ENCODE measurements at places on chromosomes 11 and 22. TPM values are rescaled to one million over a fixed set of nuclear protein-coding genes. Genes with fewer than 3 reads are reported as not detected.

DNA sequence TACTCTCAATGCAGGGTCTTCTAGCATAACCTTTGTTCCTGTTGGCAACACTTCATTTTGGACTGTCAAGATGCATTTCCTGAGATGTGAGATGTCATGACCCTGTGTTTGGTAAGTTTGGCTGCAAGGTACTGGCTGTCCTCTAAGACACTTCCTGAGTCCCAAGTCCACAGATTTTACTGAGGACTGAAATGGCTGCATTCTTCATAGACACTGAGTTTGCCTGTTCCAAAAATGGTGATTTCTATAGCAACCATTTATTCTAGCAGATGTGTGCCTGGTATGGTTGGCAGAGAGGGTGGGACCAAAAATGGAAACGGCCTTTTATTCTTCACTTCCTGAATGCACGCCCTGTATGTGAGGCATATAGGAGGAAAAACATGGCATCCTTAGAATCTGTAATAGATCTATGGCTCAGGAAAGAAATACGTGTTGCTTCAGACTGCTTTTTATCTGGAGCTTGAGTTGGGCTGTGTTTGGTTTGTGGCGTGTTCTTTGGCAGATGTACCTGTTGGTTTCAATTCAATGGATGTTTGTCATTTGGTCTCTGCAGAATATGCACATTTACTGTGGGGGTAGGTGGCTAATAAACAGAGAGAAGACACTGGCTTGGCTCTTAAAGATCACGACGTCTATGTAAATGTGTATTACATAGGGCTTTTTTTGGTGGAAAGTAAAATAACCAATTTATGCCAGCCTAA is 62.4 kb downstream of the ZBTB16 start:
- H3K36me3 ChIP-seq, result no peaks in the 10 kb centered on the region
- H3K27ac ChIP-seq, result no peak overlapping the region
- DNase-seq, result no peak

DNA sequence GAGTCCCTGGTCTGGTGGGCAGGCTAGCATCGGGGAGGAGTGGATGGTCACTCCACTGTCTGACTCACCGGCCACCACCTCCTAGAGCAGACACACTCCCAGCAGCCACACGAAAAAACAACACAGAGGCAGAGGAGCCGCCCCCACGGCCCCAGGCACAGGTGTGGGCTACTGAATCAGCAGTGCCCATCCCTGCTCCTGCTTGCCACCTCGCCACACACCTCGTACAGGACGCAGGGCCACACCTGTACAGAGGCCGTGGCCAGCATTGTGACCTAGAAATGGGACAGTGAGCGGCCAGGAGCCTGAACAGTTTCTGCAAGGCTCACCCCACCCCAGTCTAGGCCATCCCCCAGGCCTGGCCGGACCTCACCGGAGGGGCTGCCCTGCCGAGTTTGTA is 14.0 kb downstream of the TRIM29 start:
- DNase-seq, result no peak
- H3K27ac ChIP-seq, result peak overlapping the region; percentile 66
- H3K4me1 ChIP-seq, result no peaks in the 10 kb centered on the region
- no peaks in the 10 kb centered on the region for H3K27me3 ChIP-seq

PNPLA2 gene
- total RNA-seq, result 103 TPM

GRCh38 chr11:90803366-90803765 is 580.5 kb upstream of the CHORDC1 start:
- H3K27ac ChIP-seq, result no peak overlapping the region
- H3K4me1 ChIP-seq, result no peaks in the 10 kb centered on the region
- H3K27me3 ChIP-seq, result no peaks in the 10 kb centered on the region
- no peak for DNase-seq

DNA sequence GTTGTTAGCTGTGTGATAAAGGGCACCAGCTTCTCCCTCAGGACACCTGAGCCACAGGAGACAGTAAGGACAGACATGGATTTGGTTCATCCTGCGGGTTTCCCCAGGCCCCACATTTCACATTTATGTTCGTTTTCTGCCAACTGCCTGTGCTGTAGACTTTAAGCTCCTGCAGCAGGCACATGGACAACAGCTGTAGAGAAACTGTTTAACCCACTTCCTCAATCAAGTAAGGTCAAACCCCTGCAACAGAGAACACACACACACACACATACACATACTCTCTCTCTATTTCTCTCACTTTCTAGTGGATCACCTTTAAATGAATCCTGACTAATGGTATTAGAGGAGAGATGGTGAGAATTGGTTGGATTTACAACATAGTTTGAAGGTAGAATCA is 90.7 kb downstream of the C11orf87 start:
- H3K36me3 ChIP-seq, result no peaks in the 10 kb centered on the region
- no peaks in the 10 kb centered on the region for H3K27me3 ChIP-seq
- no peak overlapping the region for H3K4me3 ChIP-seq
- no peak for DNase-seq
- no peaks in the 10 kb centered on the region for H3K4me1 ChIP-seq

- DNase-seq, result peak; percentile 31
- no peak overlapping the region for H3K4me3 ChIP-seq
- no peak overlapping the region for H3K27ac ChIP-seq
- peaks cover 22% of the 10 kb centered on the region for H3K36me3 ChIP-seq
- no peaks in the 10 kb centered on the region for H3K27me3 ChIP-seq
Observed at GRCh38 chr11:47274495-47275235, 4.7 kb downstream of the MADD start.

GRCh38 chr11:117126223-117126965 is 17.7 kb upstream of the PAFAH1B2 start:
- H3K4me1 ChIP-seq, result no peaks in the 10 kb centered on the region
- no peaks in the 10 kb centered on the region for H3K36me3 ChIP-seq
- no peak overlapping the region for H3K4me3 ChIP-seq

OR6A2 gene
- total RNA-seq, result 1.2 TPM

- H3K4me3 ChIP-seq, result no peak overlapping the region
Observed at GRCh38 chr22:46618667-46619066, 1.5 kb upstream of the GRAMD4 start.

DNA sequence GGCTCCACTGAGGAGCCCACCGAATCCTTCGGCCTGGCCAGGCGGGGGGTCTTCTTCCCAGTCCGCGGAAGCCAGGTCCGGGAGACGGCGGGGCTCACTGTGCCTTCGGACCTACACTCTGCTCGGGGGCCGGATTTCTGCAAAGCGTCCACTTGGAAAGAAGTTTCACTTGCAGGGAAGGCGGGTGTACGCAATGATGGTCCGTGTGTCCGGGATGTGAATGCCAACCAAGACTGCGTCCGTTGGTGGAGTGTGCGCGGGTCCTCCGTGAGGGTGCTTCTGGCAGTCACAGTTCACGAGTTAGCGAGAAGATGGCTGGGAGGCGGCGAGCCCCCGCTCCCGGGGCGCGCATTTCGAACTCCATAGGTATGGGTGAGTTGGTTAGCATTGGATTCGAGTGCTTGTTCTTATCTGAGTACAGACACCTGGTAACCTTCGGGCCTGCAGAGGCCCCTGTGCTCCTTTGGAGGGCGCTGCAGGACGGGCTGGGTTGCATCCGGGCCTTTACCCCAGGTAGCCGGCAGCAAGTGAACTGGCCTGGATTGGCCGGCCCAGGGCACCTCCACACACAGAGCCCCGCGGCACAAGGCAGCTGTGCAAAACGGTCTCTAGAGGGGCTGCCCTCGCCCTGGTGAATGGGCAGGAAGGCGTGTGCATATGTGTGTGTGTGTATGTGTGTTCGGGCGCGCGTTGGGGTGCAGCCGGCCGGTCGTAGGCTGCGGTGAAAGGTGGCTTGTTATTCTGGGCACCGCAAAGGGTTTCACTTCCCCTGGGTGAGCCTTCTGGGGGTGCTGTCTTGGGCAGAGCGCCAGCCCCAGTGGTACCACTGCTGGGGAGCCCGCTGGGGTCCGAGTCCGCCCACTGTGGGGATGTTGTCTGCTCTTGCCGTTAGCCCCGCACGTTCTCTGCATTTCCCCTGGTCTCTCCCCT is 13.3 kb upstream of the CYP2R1 start:
- H3K27ac ChIP-seq, result no peak overlapping the region
- H3K36me3 ChIP-seq, result no peaks in the 10 kb centered on the region
